Osteocyte (in vitro differentiated cells): ENCODE measurements at places on chromosomes 7 and 10.

DNA sequence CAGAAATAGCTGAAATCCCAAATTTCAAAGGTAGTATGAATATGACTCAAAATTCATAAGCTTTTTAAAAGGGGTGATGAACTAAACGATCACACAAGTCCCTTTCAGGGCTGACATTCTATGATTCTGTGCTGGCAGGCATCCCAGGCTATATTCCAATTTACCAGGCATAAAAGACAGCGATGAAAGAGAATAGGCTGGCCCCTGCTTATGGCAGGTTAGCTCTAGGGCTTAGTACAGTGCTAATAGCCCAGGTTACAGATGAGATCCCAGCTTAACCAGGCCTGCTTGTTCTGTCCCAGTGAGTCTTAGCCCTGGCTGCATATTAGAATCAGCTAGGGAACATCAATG lies 56.4 kb downstream of the CDHR3 start:
- H3K27me3 ChIP-seq: no peaks in the 10 kb centered on the region
- no peak overlapping the region for H3K27ac ChIP-seq
- no peak for DNase-seq
- peaks cover 52% of the 10 kb centered on the region for H3K4me1 ChIP-seq

GRCh38 chr7:107387128-107387527 lies 82.7 kb upstream of the GPR22 start:
- H3K4me1 ChIP-seq: peaks cover 29% of the 10 kb centered on the region
- H3K27ac ChIP-seq: peak overlapping the region; percentile 97
- no peaks in the 10 kb centered on the region for H3K36me3 ChIP-seq

GRCh38 chr7:129768614-129769399 lies 157.3 kb downstream of the NRF1 start:
- H3K27me3 ChIP-seq: no peaks in the 10 kb centered on the region
- H3K4me1 ChIP-seq: no peaks in the 10 kb centered on the region
- no peak for DNase-seq

GRCh38 chr7:27351786-27352185 lies 109.2 kb downstream of the EVX1 start:
- H3K27me3 ChIP-seq: peaks cover 48% of the 10 kb centered on the region
- no peak for DNase-seq
- no peaks in the 10 kb centered on the region for H3K36me3 ChIP-seq
- H3K4me3 ChIP-seq: no peak overlapping the region
- no peaks in the 10 kb centered on the region for H3K4me1 ChIP-seq
- H3K27ac ChIP-seq: no peak overlapping the region

DNA sequence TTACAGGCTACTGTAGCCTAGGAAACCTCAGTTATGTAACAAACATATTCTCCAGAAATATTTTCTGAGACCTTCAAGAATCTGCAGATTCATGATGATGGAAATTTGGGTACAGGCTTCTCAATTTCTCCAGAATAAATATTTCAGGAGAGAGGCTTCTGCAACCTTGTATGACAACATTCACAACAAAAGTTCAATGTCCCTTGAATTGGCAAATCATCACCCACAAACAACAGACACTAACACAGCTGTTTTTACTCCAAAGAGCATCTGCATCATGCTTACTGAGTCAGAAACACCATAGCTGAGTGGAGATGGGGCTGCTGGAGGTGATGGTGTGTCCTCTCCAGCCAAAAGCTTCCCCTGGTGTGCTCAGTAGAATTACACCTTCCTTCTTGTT lies 9.3 kb upstream of the COBL start:
- H3K27ac ChIP-seq: no peak overlapping the region
- no peaks in the 10 kb centered on the region for H3K36me3 ChIP-seq
- peaks cover 25% of the 10 kb centered on the region for H3K27me3 ChIP-seq
- H3K4me1 ChIP-seq: no peaks in the 10 kb centered on the region
- peak; percentile 4 for DNase-seq

- H3K27ac ChIP-seq: no peak overlapping the region
Measured at GRCh38 chr7:150986099-150986512, 4.7 kb upstream of the NOS3 start.

- no peak for DNase-seq
- H3K27ac ChIP-seq: no peak overlapping the region
- no peaks in the 10 kb centered on the region for H3K27me3 ChIP-seq
Measured at GRCh38 chr7:112238852-112239610, 32.5 kb downstream of the ZNF277 start.

DNA sequence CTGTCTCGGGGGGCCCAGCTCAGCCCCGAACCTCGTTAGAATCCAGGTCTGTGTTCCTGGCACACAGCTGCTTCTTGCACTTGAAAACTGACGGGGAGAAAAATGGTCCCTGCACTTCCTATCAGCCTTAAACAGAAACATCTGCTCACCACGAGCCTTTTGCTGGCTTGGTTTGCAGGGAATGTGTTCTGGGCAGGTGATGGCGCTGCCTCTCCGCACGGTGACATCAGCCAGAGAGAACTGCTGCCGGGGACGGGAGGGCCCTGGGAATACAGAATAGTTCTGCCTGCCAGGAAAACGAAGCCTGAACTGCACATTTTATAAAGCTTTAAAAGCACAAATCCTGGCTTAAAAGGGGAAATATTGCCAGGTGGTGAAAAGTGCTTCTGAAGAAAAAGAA lies 622.5 kb downstream of the TYW1 start:
- no peaks in the 10 kb centered on the region for H3K4me1 ChIP-seq
- no peak for DNase-seq
- H3K36me3 ChIP-seq: no peaks in the 10 kb centered on the region
- H3K27me3 ChIP-seq: peaks cover 25% of the 10 kb centered on the region
- H3K4me3 ChIP-seq: no peak overlapping the region
- no peak overlapping the region for H3K27ac ChIP-seq

GRCh38 chr7:82677493-82677892 lies 233.9 kb upstream of the CACNA2D1 start:
- no peaks in the 10 kb centered on the region for H3K36me3 ChIP-seq
- peaks cover 7% of the 10 kb centered on the region for H3K4me1 ChIP-seq
- no peak overlapping the region for H3K27ac ChIP-seq
- no peak overlapping the region for H3K4me3 ChIP-seq

GRCh38 chr7:116145245-116145852 lies 65.0 kb upstream of the TES start:
- no peak for DNase-seq
- no peak overlapping the region for H3K4me3 ChIP-seq
- H3K27me3 ChIP-seq: no peaks in the 10 kb centered on the region
- peaks cover under 1% of the 10 kb centered on the region for H3K4me1 ChIP-seq
- H3K36me3 ChIP-seq: no peaks in the 10 kb centered on the region
- H3K27ac ChIP-seq: no peak overlapping the region

DNA sequence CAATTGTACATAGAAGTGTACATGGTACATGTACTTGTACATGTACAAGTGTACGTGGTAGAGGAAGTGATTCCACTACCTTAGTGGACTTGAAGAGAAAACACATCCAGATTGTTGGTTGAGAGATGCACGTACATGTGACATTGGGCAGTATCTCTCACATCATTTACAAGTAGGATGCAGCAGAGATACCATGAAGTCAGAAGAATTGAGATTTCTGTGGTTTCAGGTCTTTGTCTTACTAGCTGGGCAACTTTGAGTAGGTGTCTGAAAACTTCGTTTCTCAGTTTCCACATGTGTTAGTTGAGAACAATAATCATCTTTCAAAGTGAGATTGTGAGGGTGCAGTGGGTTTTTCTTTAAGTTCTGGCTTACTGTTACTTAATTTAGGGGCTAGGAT lies 21.5 kb downstream of the CLDN12 start:
- H3K4me3 ChIP-seq: no peak overlapping the region
- no peaks in the 10 kb centered on the region for H3K4me1 ChIP-seq
- H3K27ac ChIP-seq: no peak overlapping the region
- no peak for DNase-seq
